ENCODE measurements at places on chromosomes 16 and 17.

DNA sequence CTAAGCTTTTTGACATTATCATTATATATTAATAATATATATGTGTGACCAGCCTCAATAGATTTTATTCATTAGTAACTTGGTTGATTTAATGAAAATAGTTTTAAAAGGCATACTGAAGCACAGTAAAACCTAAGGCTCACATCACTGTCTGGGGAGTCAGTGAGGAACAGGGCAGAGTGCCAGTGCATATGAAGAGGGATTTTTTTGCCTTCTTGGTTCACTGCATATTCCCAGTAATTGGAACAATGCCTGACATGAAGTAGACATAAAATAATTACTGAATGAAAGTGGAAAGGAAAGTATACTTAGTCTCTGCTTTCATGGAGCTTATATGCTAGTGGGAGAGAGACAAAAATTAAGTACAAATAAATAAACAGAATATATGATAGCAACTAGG, 81.1 kb downstream of the FTO start:
- no peak for DNase-seq

- DNase-seq: no peak
Observed at GRCh38 chr17:47013341-47013740, 34.3 kb upstream of the RPRML start.

DNA sequence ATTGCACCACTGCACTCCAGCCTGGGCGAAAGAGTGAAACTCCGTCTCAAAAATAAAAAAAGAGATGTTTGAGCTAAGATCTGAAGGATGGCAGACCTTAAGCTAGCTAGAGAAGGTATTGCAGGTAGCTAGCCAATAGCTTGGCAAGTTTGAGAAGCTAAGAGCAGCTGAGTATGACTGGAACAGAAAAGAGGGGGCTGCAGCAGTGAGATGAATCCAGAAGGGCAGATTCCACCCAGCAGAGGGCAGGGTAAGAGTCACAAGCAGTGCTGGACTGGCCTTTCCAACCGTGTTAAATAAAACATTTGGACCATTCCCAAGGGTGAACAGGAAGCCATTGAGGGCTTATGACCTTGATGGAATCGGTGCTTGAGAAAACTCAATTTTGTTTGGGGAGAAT, 5.7 kb upstream of the PHAF1 start:
- peak; percentile 81 for DNase-seq

DNA sequence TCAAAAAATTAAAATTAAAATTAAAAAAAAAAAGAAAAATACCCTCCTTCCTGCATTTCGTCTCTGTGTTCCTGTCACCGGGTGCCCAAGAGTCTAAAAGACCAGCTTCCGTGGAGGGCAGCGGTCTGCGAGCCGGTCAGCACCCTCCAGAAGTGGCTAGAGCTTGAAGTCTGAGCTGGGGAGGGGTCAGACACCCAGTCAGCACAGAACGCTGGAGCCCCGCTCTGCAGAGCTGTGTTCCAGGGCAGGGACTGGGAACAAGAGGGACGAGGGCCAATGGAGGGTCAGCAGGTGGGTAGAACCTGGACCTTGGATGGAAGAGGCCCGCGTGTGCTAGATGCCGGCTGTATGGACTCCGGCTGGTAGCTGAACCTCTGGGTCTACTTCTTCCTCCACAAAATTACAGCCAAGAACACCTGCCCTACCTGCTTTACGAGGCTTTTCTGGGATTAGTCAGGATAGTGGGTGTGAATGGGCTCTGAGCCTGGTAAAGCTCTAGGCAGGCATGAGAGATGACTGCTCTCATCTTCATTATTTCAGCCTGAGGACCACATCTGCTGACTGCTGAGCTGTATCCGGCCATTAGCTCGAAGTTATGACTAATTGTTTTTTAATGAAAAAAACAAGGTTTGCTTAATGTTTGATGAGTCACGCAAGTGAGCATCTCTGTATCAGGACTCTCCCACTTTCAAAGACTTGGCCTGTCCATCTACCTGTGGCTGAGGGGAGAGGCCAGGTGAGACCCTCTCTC, 5.9 kb downstream of the TRPV1 start:
- DNase-seq: no peak

- no peak for DNase-seq
Observed at GRCh38 chr17:61511480-61512182, 59.4 kb downstream of the TBX4 start.

- no peak for DNase-seq
Observed at GRCh38 chr16:89791278-89791995, 25.0 kb downstream of the FANCA start.

DNA sequence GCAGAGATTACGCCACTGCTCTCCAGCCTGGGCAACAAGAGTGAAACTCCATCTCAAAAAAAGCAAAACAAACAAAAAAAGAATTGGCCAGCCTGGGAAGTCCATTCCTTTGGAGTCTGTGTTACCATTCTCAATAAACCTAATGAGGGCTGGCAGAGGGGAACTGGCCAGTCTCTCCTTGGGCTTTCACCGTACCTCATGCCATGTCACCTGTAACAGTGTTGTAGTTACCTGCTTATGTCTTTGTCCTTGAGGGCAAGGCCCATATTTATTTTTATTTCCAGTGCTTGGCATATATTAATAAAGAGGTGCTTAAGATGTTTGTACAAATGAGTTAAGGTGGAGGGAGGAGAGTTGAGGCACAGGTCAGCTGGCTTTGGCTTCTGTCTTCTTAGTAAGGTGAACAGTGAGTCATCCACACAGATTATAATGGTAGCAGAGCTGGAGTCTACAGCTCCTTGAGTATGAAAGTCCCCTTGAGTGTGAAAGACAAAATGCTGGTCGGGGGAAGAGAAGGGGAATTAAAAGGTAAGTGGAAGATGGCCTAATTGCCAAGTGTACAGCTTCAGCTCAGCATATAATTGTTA, 8.4 kb downstream of the C1QBP start:
- no peak for DNase-seq
